CD4-positive, alpha-beta T cell treated with Interleukin-2 at 100 ng/mL for 4 hours (primary cell): ENCODE measurements at places on chromosomes 16 and 17.

GRCh38 chr17:38464723-38465390 is 36.6 kb downstream of the ARHGAP23 start:
- no peak for DNase-seq

DNA sequence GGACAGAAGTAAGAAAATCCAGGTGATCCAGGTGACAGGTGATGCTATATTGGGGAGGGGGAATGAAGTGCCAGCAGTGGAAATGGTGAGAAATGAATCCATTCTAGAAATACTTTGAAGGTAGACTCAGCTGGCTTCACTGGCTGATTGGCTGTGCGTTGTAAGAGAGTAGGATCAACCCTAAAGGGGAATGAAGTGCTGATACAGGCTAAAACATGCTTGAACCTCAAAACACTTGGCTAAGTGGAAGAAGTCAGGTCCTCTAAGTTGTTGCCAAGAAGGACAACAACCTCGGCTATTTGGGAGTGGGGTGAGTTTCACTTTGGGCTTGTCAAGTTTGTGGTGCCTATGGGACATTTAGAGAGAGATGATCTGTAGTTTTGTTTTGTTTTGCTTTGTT is 24.1 kb upstream of the SCNN1B start:
- no peak for DNase-seq

DNA sequence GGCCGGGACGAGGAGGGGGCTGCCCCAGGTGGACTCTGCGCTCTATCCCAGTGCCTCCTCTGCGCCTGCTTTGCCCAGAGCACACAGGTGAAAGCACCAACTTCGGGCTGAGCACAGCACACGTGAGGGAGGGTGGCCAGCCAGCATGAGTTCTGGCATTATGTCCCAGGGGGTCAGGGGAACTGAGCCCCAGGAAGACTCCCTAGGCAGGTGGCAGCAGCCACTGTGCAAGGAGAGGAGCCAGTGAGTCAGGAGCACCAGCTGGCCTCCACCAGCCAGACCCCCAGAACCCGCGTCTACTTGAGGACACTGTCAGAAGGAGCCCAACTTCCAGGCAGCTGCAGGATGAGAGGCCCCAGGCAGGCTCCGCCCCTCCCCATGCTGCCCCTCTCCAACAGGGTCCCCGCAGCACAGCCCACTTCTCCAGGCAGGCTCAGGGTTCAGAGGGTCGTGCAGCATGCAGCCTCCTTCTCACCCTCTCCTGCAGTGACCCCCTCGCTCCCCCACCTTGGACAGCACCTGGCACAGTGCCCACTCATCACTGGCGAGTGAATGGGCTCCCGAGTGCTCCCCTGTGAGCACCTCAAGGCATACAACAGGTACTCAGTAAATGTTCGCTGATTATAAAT is 44.2 kb upstream of the RASD1 start:
- no peak for DNase-seq

- DNase-seq, result no peak
These were observed 1471.3 kb downstream of the CDH11 start for GRCh38 chr16:63650550-63650949.

GRCh38 chr17:44970136-44970741 is 2.1 kb upstream of the C1QL1 start:
- no peak for DNase-seq

DNA sequence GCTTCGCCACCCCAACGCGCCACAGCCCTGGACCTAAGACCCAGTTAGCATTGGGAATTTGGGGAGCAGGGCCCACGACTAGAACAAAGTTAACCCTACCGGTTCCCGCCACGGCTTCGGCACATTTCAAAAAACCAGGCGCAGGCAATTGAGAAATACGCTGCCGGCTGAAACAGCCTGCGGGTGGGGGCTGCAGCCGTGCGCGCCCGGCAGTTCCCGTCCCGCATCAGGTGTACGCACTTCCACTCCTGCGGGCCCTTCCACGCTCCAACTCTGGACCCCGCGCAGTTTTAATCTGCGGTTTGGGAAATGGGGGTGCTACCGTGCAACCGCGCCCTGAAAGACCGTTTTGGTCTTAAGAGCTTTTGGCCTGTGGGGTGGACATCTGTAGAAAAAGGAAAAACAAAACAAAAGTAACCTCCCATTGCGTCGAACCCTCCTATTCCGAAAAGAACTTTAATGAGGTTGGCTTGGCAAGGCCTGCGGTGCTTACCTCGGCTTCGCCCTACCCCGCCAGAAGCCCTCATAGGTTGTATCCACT is 7.1 kb downstream of the IRX5 start:
- DNase-seq, result no peak

DNA sequence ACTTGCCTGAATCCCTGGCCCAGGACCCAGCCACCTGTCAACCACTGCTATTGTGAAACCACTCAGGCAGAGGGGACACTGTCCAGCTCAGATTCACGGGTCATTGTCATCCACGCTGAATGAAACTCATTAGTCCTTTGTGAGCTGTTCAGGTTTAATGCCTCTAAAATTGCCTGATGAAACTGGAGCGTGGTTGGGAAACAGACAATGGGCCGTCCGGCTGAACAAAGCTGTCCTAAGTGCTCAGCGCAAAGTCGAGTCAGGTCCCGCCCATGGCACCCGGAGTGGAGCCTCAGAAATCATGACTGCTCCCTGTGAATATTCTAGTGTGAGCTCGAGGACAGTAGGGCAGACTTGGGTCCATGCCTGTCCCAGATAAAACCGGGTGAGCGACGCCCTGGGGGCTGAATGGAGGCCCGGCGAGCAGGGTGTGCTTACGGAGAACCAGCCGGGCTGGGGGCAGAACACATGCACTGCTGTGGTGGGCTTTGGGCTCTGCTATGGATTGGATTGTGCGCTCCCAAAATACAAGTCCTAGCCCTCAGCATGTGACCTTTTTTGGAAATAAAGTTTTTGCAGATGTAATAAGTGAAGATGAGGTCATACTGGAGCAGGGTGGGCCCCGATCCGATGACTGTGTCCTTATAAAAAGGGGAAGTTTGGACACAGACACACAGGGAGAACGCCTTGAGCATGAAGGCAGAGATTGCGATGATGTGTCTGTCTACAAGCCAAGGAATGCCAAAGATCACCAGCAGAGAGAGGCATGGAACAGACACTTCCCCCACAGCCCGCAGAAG is 12.9 kb upstream of the CMIP start:
- DNase-seq, result no peak

DNA sequence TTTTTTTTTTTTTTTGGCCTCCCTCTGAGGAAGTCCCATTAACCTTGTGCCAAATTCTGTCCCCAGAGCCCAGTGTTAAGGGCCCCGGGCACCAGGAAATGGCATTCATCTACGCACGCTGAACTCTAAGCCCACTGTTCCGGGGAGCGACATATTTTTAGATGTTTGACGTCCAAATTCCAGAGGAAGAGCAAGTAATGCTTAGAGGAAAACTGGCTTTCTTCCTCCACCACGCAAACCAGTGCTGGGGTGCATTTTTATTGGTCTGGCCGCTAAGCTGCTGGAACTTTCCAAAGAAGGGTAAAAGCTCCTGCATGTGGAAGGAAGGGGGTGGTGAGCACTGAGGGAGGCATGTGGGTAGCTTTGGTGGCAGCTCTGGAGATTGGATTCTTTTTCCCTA is 8.3 kb downstream of the WFDC1 start:
- no peak for DNase-seq

- peak; percentile 55 for DNase-seq
These were observed 1.5 kb downstream of the FBRS start for GRCh38 chr16:30659507-30660423.

DNA sequence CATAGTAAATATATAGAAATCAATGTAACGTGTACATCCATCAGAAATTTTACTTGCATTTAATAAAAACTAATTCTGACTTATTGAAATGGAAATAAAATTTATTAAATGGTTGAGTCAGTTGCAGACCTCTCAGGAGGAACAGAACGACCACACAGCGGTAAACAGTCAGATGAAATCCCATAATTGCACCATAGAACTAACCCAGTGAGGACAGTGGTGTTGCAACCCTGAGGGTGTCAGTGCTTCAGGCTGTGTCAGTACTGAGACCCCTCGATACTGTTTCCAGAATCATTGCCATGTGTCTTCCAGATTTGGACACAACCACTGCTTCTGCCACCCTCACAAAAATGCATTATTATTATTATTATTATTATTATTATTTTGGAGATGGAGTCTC is 29.0 kb upstream of the SSTR2 start:
- no peak for DNase-seq

DNA sequence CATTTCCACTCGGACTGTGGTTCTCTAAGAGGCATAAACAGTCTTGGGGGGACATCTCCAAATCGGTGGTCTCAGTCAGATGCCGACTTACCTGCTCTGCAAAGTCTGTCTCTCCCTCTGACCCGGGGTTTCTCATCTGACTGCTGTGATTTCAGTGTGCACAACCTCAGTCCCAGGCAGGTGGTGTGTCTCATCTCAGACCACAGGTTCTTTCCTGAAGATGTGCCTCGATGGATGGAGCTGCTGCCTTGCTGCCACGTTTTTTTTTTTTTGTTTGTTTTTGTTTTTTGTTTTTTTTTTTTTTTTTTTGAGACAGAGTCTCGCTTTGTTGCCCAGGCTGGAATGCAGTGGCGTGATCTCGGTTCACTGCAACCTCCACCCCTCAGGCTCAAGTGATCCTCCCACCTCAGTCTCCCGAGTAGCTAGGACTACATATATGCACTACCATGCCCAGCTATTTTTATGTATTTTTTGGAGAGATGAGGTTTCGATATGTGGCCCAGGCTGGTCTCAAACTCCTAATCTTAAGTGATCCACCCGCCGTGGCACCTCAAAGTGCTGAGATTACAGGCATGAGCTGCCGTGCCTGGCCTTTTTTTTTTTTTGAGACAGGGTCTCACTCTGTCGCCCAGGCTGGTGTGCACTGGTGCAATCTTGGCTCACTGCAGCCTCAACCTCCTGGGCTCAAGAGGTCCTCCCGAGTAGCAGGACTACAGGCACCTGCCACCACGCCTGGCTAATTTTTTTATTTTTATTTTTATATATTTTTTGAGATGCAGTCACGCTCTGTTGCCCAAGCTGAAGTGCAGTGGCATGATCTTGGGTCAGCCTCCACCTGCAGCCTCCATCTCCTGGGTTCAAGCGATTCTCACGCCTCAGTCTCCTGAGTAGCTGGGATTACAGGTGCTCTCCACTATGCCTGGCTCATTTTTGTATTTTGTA is 15.4 kb downstream of the SPIRE2 start:
- DNase-seq, result no peak

- no peak for DNase-seq
These were observed 78.9 kb downstream of the MPRIP start for GRCh38 chr17:17121162-17121561.

DNA sequence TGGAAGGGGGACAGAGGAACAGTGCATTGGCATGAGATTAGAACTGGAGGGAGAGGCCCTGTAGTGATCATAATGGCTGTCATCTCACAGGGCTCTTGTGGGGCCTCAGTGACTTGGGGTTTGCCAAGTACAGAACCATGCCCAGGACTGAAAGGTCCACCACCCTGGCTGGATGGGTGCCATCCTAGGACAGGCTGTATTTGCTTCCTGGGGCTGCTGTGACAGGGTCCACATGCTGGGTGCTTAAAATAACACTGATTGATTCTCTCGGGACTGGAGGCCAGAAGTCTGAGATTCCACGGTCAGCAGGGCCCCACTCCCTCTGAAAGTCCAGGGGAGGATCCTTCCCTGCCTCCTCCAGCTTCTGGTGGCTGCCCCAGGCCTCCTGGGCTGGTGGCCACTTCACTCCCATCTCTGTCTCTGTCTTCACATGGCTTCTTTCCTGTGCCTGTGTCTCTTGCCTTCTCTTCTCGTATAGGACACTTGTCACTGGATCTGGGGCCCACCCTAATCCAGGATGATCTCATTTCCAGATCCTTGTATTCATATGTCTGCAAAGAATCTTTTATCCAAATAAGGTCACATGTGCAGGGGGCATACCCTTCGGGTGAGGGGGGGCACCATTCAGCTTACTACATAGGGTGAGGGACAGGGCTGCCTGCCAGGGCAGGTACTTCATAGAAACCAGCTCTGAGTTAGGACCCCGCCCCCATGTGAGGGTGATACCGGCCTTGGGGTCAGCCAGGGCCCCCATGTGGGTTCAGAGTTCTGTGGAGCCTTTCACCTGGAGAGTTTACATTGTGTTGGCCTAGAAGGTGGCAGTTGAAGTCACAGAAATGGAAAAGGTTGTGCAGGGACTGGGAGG is 52.6 kb downstream of the USP22 start:
- no peak for DNase-seq

GRCh38 chr17:77857613-77858012 is 100.9 kb upstream of the TNRC6C start:
- DNase-seq, result no peak

- no peak for DNase-seq
These were observed 445.7 kb upstream of the MAF start for GRCh38 chr16:80046261-80046660.

DNA sequence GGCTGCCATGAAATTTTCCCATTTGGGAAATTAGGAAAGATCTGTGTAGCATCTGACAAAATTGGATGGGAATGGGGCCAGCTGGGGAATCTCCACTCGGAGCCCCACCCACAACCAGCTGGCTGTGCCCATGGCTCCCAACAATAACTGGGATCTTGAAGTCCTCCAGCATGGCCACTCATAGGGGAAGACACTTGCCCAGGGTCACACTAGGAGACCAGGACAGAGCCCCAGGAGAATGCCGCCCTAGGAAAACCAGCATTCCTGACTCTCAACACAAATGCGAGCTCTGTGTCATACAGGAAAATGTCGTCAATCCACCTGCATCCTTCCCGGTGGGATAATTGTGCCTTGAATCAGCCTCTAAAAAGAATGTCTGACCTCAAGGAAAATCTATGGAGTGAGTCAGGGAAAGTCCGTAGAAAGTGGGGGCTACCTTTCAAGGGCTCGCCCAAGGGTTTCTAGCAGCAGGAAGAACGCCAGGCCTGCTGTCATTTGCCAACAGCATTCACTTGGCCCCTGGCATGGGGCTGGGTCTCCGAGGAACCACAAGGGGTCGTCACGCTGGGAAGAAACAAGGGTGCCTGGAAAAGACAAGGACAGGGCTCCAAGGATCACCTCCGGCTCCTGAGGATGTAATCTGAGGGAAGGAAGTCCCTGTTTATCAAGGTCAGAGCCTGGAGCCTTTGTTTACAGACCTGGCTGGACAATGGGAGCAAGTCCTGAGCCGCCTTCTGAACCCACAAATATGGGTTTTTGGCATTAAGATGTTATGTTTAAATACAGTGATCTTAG is 15.9 kb downstream of the CDH5 start:
- DNase-seq, result no peak

- DNase-seq, result no peak
These were observed 1.4 kb upstream of the ORAI3 start for GRCh38 chr16:30947541-30947858.

- no peak for DNase-seq
These were observed 74.5 kb downstream of the SEC14L1 start for GRCh38 chr17:77215281-77215680.

- DNase-seq, result peak; percentile 37
These were observed 29.5 kb downstream of the SBK1 start for GRCh38 chr16:28321700-28322411.

DNA sequence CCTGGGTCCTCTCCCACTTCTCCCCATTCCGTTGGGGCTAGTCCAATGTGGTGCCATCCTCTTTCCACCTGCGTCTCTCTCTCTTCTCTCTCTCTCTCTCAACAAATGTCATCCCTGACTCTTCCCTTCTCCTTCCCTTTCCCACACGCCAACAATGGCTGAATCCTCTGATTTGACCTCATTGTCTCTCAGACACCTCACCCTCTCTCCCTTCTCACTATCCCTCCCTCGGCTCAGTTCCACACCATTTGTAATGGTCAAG is 628 bp upstream of the ZNF18 start:
- no peak for DNase-seq

- no peak for DNase-seq
These were observed 18.2 kb upstream of the KRT20 start for GRCh38 chr17:40903129-40903847.
